Activated CD4-positive, alpha-beta T cell treated with anti-CD3 and anti-CD28 coated beads for 24 hours (primary cell): ENCODE measurements at places on chromosomes 12 and 14.

- DNase-seq: no peak
Measured at GRCh38 chr14:99809360-99809759, 16.1 kb downstream of the EML1 start.

- no peak for DNase-seq
Measured at GRCh38 chr14:50318031-50318626, 6.0 kb downstream of the DMAC2L start.

- DNase-seq: no peak
Measured at GRCh38 chr12:101680647-101681046, 16.8 kb upstream of the CHPT1 start.

DNA sequence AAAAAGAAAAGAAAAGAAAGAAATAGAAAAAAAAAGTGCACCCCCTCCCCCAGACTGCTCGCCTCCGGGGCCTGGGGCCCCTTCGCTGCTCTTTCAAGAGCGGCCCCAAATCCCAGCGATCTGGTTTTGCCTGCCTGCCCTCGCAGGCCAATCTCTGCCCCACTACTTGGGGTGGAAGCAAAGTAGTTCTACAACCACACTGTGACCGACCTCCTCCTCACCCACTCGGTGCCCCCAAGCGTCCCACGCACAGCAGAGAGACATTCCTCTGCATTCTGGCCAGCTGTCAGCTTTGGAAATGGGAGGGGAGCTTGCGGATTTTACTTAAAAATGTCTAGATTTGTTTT lies 2.4 kb upstream of the TBX3 start:
- no peak for DNase-seq

GRCh38 chr14:100982353-100982752 lies 78.8 kb upstream of the RTL1 start:
- DNase-seq: no peak
